H4 (cell line): ENCODE measurements at places on chromosomes 4 and X. TPM values are rescaled to one million over a fixed set of nuclear protein-coding genes. Genes with fewer than 3 reads are reported as not detected.
A peak's percentile ranks its signal among the peaks of the same experiment; 100 is the strongest.

Gene RRH
- not detected in 2 replicates for total RNA-seq

DNA sequence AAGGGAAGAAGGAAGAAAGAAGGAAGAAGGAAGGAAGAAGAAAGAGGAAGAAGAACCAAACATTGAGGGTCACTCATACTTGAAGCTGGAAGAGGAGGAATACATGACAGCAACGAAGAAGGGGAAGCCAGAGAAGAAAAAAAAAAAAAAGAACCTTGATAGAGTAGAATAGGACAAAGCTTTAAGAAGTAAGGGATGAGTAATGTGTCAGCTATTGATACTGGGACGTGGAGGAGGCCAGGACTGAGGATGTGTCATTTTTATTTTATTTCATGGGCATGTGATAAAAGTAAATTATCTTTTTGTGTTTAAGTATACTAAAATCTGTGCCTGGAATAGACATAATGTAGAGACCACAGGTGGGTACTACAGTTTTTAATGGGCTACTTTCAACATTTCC is 6.4 kb downstream of the EDA2R start:
- DNase-seq = no peak

Gene RTL3
- not detected in 2 replicates for total RNA-seq

Gene MAN2B2
- total RNA-seq = 11.1 and 11.9 TPM in 2 replicates

Gene CD38
- 0.02 TPM in 1 of 2 replicates, not detected in the other for total RNA-seq

DNA sequence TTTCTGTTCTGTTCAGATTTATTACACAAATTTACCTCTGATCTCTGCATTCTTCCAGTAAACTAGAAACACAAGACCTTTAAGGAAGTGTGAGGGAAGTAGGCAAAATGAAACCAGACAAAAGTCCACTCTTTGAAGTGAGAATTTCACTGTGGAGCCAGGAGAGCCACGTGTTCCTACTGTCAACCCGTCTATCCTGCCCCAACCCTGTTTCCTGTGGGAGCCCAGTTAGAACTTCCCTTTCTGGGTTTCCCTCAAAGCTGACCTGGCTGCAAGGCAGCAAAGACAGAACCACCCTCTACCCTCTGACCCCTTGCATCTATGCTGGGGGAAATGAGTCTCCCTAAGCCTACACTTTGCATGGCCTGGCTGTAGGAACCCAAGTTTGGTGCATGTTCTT is 40.0 kb downstream of the TMEM144 start:
- no peak for DNase-seq

Gene APELA
- 0.04 and 0.10 TPM in 2 replicates for total RNA-seq

DNA sequence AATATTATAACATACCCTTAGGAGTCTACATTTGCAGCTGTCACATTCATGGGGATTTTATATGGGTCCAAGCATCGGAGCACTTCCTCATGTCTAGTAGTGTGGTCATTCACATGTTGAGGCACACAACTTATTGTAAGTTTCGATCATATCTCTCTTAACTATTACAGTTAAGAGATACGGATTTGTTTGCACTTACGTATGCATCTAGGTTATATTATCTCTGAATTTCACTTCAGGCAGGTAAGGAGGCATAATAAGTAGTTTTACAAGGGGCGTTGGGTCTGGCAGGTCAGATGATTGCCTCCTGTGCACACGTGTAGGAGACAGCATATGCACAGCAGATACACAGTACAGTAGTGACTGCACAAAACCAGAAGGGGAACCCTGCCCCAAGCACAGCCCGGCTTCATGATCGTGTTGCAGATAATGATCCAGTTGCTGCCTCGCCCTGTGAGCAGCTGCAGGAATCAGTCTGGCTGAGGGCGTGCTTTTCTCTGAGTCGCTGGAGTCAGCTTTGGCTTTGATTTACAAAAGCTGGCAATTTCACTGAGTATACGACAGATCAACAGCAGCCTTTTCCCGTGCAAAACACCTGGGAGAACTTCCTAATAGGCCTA is 302.9 kb upstream of the GATB start:
- DNase-seq = no peak

GRCh38 chr4:7068883-7069282 is 1.0 kb upstream of the GRPEL1 start:
- DNase-seq = no peak

Gene FRMPD3
- 0.02 TPM in 1 of 2 replicates, not detected in the other for total RNA-seq

DNA sequence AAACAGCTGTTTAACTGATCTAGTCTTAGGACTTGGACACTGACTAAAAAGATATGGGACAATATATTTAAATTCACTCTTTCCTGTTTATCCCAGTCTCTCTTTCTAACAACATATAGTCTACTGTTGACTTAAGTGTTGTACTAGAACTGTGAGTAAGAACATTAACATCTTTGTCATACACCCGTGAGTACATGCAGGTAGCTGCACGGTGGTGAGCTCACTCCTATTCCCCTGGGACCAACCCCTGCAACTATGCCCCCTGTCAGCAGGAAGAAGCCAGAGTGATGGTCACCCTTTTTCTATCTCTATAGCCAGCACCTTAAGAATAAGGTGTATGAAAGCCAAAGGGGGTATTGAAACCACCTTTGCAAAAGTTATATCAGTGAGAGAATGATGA is 17.6 kb downstream of the TBL1X start:
- no peak for DNase-seq

Gene NIPAL1
- 0.37 and 1.5 TPM in 2 replicates for total RNA-seq

GRCh38 chr4:109559625-109559982 is 442 bp upstream of the MCUB start:
- DNase-seq = no peak

DNA sequence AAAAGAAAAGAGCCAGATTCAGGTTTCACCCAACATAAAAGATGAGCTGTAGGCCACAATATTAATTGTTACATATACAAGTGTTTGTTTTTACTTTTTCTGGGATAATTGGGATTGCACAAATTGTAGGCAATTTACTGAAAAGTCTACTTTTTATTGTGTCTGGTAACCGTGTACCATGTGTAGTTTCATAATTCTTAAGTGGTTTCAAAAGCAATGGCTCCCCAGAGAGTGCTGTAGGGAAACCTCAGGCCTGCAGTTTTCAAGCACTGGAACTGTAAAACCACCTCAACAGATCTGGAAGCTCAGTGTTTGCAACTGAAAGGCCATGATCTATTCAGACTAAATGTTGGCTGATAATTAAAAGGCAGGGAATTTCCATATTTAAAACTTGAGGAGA is 53.9 kb upstream of the MMAA start:
- no peak for DNase-seq

DNA sequence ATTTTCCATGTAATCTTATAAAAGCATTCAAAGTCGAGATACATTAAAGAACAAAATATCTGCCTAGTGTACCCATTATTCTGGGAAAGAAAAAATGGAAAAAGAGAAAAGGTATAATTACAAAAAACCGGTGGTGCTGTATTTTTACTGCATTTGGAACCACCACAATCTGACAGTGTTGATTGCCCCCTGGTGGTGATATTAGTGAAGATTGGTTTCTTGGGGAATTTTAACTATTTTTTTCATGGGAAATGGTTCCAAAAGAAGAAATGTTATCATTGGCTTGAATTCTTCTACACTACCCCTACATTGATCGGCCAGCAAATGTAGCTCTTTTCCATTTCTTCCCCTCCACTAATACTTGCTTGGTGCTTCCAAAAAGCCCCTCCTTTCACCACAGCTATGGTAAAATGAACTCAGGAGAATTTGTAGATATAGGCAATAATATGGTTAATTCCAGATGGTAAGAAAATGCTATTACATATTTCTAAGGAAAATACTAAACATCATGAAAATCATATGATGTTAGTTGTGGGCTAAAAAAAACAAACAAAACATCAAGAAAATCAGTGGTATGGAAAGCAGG is 50.0 kb downstream of the COX18 start:
- peak; percentile 27 for DNase-seq

Gene FGF13
- total RNA-seq = 9.7 and 15.1 TPM in 2 replicates

- DNase-seq = no peak
Measured at GRCh38 chrX:7112071-7112470, 35.4 kb upstream of the STS start.

DNA sequence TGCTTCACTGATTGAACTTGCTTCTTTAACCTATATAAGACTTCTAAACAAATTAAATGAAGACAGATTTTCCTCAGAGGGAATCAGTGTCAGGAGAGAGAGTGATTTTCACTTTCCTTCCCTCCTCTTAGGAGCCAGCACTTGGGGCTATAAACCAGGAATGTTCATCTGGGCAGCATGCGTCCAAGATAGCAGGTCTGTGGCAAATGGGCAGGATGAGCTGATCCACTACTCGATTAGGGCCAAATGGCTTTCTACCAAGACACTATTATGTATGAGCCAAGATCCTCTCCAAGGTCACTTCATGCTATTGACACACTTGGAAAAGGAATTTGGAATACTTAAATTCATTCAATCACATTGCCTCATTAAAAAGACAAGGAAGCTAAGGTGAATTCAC is 203.9 kb upstream of the GRID2 start:
- DNase-seq = no peak

DNA sequence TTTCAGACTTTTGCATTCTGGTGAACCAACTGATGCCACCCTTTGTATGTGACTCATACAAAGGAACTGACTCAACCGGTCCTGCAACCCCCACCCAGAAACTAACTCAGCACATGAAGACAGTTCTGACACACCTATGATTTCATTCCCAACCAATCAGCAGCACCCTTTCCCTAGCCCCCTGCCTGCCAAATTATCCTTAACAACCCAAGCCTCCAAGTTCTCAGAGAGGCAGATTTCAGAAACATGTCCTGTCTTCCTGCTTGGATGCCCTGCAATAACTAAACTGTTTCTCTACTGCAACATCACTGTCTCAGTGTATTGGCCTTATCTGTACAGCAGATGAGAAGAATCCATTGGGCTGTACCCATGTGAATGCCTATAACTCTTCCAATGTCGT is 284.7 kb downstream of the CAMK2D start:
- no peak for DNase-seq

Gene SLC9B1
- total RNA-seq = not detected in 2 replicates

Gene OPRPN
- total RNA-seq = not detected in 2 replicates

DNA sequence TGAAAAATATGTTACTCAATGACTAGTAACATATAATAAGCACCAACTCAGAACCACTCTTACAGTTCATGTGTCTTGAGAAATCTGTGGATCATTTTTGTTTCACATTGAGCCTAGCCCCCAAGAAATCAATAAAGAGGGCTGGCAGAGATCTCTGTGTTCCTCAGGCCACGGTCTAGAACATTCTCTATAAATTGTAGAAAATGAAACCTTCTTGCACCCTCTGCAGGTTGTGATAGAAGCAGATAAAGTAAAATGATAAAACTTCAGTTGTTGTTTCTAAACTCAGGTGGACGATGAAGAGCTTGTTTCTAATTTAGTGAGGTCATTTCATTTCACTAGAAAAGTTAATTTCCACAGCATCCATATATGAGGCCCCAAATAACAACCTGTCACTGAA is 182.7 kb downstream of the KIT start:
- DNase-seq = no peak

Gene STAG2
- 2.8 and 2.9 TPM in 2 replicates for total RNA-seq

Gene ERCC6L
- total RNA-seq = 8.6 and 13.1 TPM in 2 replicates

DNA sequence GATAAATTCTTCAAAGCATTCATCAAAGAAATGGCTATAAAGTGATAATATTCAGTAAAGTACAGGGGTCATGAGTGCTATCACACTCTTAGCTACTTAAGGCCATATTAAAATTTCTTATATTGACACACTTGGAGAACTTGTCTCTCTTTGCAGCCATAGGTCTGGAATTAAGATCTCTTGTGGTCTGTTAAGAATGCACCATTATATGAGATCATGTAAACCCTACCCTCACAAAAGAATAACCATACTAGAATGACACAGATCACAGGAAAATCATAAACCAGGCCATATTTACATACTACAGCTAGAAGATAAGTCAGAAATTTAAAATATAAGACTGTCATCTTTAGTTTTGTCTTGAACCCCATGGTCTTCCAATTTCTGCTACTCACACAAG is 434.3 kb downstream of the PDGFC start:
- DNase-seq = no peak

Gene NOX1
- not detected in 2 replicates for total RNA-seq

Gene FGFR3
- 1.7 and 2.1 TPM in 2 replicates for total RNA-seq

GRCh38 chr4:77820649-77821561 is 1.7 kb upstream of the CNOT6L start:
- no peak for DNase-seq

- no peak for DNase-seq
Measured at GRCh38 chr4:1003271-1004070, 8.0 kb upstream of the FGFRL1 start.

Gene GYPA
- total RNA-seq = not detected in 2 replicates

DNA sequence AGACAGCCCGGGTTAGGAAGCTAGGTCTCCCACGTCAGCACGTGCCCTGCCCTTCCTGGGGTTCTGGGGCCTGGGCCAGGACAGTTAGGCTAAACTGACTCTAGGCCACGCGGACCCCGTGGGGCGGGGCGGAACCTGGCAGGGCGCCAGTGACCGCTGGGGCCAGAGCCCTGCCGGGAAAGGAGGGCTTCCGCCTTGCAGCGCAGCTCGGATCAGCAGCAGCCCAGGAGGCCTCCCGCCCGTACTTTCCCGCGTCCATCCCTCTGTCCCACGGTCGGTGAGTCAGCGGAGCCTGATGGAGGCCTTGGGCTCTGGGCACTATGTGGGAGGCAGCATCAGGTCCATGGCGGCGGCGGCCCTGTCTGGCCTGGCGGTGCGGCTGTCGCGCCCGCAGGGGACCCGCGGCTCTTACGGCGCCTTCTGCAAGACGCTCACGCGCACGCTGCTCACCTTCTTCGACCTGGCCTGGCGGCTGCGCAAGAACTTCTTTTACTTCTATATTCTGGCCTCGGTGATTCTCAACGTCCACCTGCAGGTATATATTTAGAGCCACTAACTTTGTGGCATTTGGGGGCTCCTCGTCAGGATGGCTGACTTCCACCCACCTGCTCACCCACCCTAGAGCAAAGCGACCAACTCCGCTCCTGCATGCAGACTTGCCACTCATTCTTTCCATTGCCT is at the start of gene SMIM10:
Gene SMIM10, plus strand, starts transcription at position 191 of the 681 bp plus-strand sequence. Its CDS starts 105 bp downstream, at position 296.
- peak; percentile 55 for DNase-seq

Gene ALG13
- total RNA-seq = 47.8 and 55.8 TPM in 2 replicates

- DNase-seq = no peak
Measured at GRCh38 chr4:178448372-178449035, 1006.3 kb upstream of the AGA start.

GRCh38 chr4:12203945-12204344 is 775.3 kb upstream of the HS3ST1 start:
- DNase-seq = no peak

DNA sequence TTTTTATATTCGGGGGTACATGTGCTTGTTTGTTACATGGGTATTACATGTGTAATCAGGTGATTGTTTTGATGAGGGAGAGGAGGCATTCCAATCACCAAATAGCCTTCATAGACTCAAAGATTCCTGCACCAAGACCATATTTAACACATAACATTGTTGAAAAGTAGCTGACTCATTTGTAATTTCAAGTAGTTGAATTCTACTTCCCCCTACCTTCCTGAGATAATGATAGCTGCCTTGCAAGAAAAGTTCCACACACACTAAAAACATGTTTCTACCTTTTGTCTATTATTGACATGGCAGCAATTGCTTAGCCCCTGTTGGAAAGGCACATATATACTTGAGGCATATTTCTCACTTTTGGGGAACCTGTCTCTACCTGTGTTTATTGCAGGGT is 16.1 kb downstream of the PGAM4 start:
- no peak for DNase-seq

Gene TLR2
- total RNA-seq = not detected in 2 replicates

GRCh38 chr4:84927428-84927827 is 39.1 kb downstream of the WDFY3 start:
- no peak for DNase-seq

Gene CT45A7
- total RNA-seq = not detected in 2 replicates

Gene PWWP3B
- total RNA-seq = 7.7 and 7.9 TPM in 2 replicates
